ENCODE measurements at places on chromosomes 13 and 19.

DNA sequence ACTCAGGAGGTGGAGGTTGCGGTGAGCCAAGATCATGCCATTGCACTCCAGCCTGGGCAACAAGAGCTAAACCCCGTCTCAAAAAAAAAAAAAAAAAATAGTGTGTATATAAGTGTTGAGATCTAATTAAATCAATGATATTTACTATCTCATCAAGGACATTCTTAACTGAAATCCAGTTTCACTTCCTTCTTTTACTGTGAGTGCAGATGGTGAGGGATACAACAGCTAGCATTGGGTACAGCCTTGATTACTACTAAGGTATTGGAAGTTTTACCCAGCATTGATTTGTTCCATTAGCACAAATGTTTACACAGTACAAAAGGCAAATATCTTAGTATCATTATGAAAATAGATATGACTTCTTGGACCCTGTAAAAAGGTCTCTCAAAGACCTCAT lies 546.6 kb downstream of the KCTD12 start:
- no peaks in the 10 kb centered on the region for H3K36me3 ChIP-seq
- no peak overlapping the region for H3K27ac ChIP-seq
- H3K27me3 ChIP-seq, result no peaks in the 10 kb centered on the region
- no peak overlapping the region for H3K4me3 ChIP-seq
- no peaks in the 10 kb centered on the region for H3K4me1 ChIP-seq
- DNase-seq, result no peak

- H3K27ac ChIP-seq, result no peak overlapping the region
- H3K4me3 ChIP-seq, result no peak overlapping the region
- H3K36me3 ChIP-seq, result no peaks in the 10 kb centered on the region
- no peak for DNase-seq
These were observed 257.5 kb downstream of the ITGBL1 start for GRCh38 chr13:101709952-101710351.

GRCh38 chr19:2507109-2507508 lies 31.2 kb downstream of the GADD45B start:
- H3K27me3 ChIP-seq, result no peaks in the 10 kb centered on the region
- peaks cover 5% of the 10 kb centered on the region for H3K4me1 ChIP-seq
- no peak overlapping the region for H3K27ac ChIP-seq
- no peaks in the 10 kb centered on the region for H3K36me3 ChIP-seq
- no peak for DNase-seq

- H3K27ac ChIP-seq, result peak overlapping the region; percentile 81
- peak overlapping the region; percentile 85 for H3K4me3 ChIP-seq
- no peaks in the 10 kb centered on the region for H3K27me3 ChIP-seq
- H3K36me3 ChIP-seq, result peaks cover 3% of the 10 kb centered on the region
- H3K4me1 ChIP-seq, result peaks cover 15% of the 10 kb centered on the region
These were observed 583 bp downstream of the AKAP8L start for GRCh38 chr19:15418231-15418578.

DNA sequence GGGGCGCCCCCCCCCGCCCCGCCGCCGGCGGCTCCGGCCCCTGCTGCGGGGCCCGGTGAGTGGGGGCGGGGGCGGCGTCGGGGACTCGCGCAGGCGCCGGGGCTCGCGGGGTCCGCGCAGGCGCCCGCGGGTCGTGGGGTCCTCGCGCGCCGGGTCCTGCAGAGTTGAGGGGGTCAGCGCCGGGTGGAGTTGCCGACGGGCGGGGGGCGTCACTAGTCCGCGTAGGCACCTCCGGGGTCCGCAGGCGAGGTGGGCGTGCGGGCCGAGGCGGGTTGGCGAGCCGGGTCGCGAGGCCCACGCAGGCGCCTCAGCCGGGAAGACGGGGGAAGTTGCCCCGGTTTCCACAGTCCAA lies 365 bp downstream of the PPP6R1 start:
- peak overlapping the region; percentile 95 for H3K27ac ChIP-seq
- H3K36me3 ChIP-seq, result peaks cover 6% of the 10 kb centered on the region
- DNase-seq, result no peak
- peak overlapping the region; percentile 92 for H3K4me3 ChIP-seq
- H3K27me3 ChIP-seq, result no peaks in the 10 kb centered on the region
- peaks cover 59% of the 10 kb centered on the region for H3K4me1 ChIP-seq

- H3K4me3 ChIP-seq, result no peak overlapping the region
- no peaks in the 10 kb centered on the region for H3K27me3 ChIP-seq
- no peak overlapping the region for H3K27ac ChIP-seq
- DNase-seq, result no peak
These were observed 98.8 kb downstream of the EPSTI1 start for GRCh38 chr13:42893214-42893671.

GRCh38 chr13:48578516-48579164 lies 45.8 kb upstream of the RCBTB2 start:
- no peaks in the 10 kb centered on the region for H3K27me3 ChIP-seq
- no peak overlapping the region for H3K4me3 ChIP-seq
- H3K36me3 ChIP-seq, result no peaks in the 10 kb centered on the region
- DNase-seq, result no peak

GRCh38 chr19:33343859-33344572 lies 29.5 kb upstream of the CEBPG start:
- H3K4me3 ChIP-seq, result no peak overlapping the region
- H3K36me3 ChIP-seq, result no peaks in the 10 kb centered on the region
- H3K4me1 ChIP-seq, result no peaks in the 10 kb centered on the region
- H3K27me3 ChIP-seq, result peaks cover 12% of the 10 kb centered on the region

DNA sequence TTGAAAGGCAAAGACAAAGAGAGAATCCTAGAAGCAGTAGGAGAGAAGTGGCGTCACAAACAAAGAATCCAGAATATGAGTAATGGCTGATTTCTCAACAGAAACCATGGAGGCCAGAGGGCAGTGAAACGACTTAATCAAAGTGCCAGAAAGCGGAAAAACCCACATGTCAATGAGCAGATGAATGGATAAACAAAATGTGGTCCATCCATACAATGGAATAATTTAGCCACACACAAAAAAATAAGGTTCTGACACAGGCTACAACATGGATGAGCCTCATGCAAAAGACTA lies 52.2 kb upstream of the RANBP3 start:
- no peak for DNase-seq
- H3K27ac ChIP-seq, result no peak overlapping the region
- H3K27me3 ChIP-seq, result no peaks in the 10 kb centered on the region
- H3K36me3 ChIP-seq, result peaks cover 14% of the 10 kb centered on the region
